ENCODE measurements at places on chromosomes 13 and 19. TPM values are rescaled to one million over a fixed set of nuclear protein-coding genes. Genes with fewer than 3 reads are reported as not detected.

DNA sequence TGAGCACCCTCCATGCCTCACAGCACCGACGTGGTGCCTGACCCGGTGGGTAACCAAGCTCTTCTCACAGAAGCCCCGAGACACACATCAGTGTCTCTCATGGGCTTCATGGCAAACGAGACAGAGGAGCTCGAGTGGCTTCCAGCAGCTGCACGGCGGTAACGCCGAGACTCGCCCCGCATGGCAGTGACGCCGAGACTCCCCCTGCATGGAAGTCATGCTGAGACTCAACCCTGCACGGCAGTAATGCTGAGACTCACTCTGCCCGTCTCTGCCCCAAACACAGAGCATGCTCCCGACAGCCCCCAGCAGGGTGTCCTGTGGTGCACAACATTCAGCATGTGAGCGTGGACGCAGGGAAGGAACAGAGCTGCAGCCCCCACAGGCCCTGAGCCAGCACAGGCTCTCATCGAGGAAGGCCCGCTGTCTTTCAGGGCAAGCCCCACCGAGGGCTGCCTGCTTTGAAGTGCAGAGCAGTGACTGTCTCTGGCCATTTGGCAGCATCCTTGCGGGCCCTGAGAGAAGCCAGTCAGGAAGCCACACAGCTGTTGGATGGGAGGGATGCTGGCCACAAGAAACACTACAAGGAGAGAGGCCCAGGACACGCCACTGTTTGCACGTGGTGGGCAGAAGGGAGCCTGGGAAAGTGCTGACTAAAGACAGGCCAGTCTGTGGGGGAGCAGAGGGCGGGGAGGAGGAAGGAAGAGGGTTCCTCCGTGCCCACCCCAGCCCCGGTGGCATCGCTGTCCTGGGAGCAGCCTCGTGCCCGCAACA lies 9.5 kb downstream of the GAS6 start:
- DNase-seq, result no peak

DNA sequence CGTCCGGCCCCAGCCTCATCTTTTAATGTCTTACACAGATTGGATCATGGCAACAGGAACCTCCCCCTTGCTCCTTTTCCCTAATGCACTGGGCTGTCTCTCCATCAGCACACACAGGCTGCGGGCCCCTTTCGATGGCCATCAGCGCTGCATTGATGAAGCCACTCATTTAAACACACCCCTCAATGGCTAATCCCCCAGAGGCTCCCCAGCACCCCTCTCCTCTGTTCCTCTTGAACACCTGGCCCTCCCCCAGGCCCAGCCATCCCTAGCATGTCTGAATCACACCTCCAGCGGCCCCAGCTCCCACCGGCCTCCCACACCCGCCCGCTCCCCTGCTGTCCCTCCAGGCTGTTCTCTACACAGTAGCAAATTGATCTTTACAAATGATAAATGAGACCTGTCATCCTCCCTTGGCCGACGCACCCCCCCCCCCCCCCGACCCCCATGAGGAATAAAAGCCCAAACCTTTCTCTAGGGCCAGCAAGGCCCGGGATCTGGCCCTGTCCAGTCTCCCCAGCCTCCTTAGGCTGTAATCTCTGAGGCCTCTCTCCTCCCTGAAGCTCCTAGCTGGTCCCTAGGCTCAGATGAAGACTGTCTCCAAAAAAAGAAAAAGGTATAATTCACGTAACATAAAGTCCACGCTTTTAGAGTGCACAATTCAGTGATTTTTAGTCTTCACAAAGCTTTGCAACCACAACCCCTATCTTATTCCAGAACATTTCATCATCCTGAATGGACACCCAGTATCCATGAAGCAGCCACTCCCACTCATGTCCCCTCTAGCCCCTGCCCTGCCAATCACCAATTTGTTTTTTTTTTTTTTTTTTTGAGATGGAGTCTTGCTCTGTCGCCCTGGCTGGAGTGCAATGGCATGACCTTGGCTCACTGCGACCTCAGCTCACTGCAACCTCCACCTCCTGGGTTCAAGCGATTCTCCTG lies 7.4 kb downstream of the RPL28 start:
- DNase-seq, result no peak

- DNase-seq, result no peak
These were observed 731.8 kb upstream of the ARGLU1 start for GRCh38 chr13:107299717-107300116.

DNA sequence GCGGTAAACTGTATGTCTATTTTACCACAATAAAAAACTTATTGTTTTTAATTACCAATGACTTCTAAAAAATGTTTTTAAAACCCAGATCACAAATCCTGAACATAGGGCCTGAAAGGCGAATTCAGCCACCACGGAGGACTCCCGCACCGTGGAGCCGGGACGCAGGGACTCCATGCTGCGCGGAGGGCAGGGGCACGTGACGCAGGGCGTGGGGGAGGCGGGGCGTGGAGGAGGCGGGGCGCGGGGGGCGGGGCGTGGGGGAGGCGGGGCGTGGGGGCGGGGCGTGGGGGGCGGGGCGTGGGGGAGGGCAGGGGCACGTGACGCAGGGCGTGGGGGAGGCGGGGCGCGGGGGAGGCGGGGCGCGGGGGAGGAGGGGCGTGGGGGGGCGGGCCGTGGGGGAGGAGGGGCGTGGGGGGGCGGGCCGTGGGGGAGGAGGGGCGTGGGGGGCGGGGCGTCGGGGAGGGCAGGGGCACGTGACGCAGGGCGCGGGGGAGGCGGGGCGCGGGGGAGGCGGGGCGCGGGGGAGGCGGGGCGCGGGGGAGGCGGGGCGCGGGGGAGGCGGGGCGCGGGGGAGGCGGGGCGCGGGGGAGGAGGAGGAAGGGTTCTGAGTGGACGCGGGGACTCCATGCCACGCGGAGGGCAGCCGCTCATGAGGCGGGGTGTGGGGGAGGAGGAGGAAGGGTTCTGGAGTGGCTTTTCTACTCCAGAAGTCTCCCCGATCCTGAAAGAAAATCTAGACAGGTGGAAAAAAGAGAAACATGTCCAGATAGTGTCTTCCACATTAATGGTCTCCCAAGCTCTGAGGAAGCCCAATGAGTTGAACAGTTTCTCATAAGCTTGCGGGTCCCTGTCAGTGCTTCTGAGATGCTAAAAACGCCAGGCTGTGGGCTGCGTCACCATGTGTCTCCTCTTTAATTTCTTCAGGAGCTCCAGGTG lies 4.4 kb upstream of the PROZ start:
- DNase-seq, result peak; percentile 60

- DNase-seq, result no peak
These were observed 12.0 kb downstream of the CCNE1 start for GRCh38 chr19:29823581-29824330.

- peak; percentile 82 for DNase-seq
These were observed 142.2 kb downstream of the SIPA1L3 start for GRCh38 chr19:38049105-38049649.

- no peak for DNase-seq
These were observed 928.7 kb downstream of the PCDH9 start for GRCh38 chr13:66301482-66301881.

DNA sequence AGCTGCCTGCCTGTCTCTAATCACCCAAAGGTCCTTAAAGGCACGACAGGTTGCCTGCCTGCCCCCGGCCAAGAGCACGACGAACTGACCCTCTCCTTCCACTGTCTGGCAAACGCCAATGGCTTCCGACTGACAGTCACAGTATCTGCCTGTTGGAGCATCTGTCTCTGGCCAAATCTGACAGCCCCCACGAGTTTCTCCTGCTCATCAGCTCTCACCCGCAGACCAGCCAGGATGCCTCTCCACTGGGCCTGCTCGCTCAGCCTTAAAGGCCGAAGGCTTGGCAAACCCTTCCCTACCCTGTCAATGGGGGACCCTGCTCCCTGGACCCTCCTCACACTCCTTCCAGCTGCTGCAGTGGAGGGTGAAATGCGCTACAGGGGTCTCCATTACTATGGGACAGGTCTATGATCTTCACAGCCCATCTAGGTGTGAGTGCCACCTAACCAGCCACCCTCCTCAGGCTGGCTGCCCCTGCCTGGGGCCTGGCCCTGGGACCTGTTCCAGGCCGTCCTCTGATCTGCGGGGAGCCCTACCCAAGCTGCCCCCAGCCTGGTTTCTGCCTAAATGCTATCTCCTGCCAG lies 932 bp downstream of the FAM83E start:
- no peak for DNase-seq

GRCh38 chr13:25902891-25903341 lies 148.9 kb downstream of the SHISA2 start:
- DNase-seq, result no peak

- DNase-seq, result no peak
These were observed 315.9 kb downstream of the ATP8A2 start for GRCh38 chr13:25687471-25688225.

GRCh38 chr13:37097076-37097475 lies 8.4 kb downstream of the CSNK1A1L start:
- DNase-seq, result no peak

DNA sequence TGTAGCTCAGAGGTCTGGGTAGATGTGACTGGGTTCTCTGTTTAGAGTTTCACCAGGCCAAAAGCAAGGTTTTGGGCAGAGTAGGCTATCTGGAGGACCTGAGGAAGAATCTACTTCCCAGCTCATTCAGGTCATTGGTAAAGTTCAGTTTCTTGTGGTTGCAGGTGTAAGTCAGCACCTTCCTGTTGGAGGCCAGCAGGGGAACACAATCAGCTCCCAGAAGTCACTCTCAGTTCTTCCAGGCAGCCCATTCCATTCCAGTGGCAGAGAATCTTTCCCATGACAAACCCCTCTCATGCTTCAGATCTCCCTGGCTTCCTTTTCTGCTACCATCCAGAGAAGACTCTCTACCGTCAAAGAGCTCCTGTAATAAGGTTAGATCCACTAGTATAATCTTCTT lies 176.2 kb upstream of the UFM1 start:
- DNase-seq, result no peak

- DNase-seq, result no peak
These were observed at the start of gene TGFBR3L for GRCh38 chr19:7914598-7915045. TGFBR3L (plus strand) TSS chr19:7914830.

- no peak for DNase-seq
These were observed 186.2 kb upstream of the GPR12 start for GRCh38 chr13:26946684-26947343.

- no peak for DNase-seq
These were observed 640 bp upstream of the EPOR start for GRCh38 chr19:11384778-11385129.

DNA sequence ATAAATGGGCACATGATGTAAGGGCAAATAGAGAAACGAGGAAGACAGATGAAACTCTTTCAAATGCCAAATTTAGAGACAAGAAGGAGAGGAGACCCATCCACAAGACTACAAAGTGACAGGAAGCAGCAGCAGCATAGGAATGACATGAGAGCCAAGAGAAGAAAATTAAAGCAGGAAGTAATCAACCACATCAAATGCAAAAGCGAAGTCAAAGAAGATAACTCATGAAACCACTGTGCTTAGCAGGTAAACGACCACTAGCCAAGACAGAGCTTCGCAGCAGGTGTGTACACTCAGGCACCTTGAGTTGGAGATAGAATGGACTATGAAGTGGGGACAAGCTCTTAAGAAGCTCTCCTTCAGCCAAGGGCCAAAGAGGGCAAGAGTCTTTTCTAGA lies 64.1 kb downstream of the KLF12 start:
- DNase-seq, result peak; percentile 76

GRCh38 chr13:105732806-105733529 lies 802.5 kb downstream of the EFNB2 start:
- DNase-seq, result no peak

ATXN8OS gene
- polyA plus RNA-seq, result not detected

FFAR2 gene
- polyA plus RNA-seq, result not detected

MAN2B1 gene
- polyA plus RNA-seq, result 33.9 TPM

KIR2DL4 gene
- not detected for polyA plus RNA-seq

B3GNT3 gene
- polyA plus RNA-seq, result not detected
